ENCODE measurements at places on chromosomes 7 and 10.

GRCh38 chr7:13797545-13797944 lies 191.9 kb downstream of the ETV1 start:
- DNase-seq: no peak

DNA sequence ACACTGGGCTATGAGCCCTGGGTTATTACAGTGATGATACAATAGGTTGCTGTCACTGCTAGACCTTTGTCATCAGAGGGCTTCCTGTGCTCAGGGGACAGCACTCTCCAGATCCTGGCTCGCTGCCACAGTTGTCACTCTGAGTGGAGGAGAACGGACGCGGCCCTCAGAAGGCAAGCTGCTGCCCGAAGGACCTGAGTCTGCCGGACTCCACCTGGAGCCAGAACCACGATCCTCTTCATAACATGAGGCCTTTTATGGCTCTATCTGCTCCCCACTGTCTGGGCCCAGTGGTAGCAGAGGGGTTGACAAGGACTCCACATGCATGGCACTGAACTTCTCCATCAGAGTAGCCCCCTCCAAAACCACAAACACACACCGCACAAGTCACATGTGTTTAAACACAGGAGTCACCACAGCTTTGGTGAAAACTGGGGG lies 94.7 kb upstream of the EFCAB10 start:
- DNase-seq: peak; percentile 28

DNA sequence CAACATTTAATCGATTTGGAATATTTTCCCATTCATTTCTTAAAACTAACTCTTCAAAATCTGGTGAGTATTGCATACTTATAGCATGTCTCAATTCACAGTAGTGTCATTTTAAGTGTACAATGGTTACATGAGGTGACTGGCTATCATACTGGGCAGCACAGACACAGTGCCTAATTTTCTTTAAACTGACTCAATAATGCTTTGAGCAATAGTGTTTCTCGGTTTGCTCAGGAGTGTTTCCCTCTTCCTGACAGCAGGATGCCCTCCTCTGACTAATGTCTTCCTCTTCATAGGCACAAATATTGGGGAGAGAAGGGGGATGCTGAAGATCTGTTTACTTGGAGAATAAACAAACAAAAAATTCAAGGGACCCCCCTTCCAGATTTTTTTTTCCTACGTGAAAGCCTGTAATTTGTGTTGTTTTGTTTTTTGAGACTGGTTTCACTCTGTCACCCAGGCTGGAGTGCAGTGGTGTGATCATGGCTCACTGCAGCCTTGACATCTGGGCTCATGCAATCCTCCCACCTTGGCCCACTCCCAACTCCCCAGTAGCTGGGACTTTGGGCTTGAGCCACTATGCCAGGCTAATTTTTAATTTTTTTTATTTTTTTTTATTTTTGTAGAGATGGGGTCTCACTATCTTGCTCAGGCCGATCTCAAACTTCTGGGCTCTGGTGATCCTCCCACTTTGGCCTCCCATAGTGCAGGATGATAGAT lies 2.2 kb downstream of the MRC1 start:
- no peak for DNase-seq

- DNase-seq: no peak
Measured at GRCh38 chr7:131040467-131040932, 287.2 kb upstream of the MKLN1 start.

DNA sequence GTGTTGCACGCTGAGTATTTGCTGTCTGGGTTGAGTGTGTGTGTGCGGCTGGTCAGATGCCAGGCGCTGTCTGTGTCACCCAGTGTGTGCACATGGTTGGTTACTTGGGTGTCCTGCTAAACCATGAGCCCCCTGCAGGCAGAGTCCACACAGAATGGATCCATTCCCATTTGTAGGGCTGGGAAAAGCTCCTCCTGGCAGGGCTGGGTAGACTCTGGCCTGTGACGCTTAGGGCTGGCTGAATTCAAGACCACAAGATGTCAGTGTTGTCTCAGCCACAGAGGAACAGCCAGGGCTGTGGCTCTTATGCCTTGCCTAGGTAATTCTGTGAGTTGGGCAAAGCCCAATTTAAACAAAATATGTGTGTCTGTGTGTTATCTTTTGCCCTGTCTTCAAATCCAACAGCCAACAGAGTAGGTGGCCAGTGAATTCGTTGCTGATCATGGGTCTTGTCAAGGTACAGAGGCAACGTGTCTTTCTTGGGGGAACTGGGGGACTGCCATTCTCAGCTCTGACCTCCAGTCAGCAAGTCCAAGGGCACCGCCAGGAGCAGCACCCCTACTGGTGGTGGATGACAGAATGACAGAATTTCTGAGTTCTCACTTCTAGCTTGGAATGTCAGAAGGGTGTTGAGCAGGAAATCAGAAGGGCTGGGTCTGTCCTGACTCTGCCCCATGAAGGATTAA lies 285.1 kb downstream of the CCSER2 start:
- no peak for DNase-seq

DNA sequence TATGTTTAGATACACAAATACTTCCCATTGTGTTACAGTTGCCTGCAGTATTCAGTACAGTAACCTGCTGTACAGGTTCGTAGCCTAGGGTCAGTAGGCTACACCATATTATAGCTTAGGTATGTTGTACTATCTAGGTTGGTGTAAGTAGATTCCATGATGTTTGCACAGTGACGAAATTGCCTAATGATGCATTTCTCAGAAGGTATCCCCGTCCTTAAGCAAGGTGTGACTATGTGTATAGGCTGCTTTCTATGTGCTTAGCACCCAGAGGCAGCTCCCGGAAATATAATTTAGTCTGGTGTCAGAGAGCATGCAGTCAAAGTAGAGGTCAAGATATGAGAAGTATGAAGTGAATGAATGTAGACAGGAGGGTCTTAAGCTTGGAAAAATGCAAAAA lies 9.8 kb downstream of the MAPK8 start:
- DNase-seq: no peak

GRCh38 chr10:33719005-33719703 lies 384.7 kb upstream of the NRP1 start:
- no peak for DNase-seq

GRCh38 chr7:106327538-106328481 lies 43.0 kb upstream of the NAMPT start:
- no peak for DNase-seq

DNA sequence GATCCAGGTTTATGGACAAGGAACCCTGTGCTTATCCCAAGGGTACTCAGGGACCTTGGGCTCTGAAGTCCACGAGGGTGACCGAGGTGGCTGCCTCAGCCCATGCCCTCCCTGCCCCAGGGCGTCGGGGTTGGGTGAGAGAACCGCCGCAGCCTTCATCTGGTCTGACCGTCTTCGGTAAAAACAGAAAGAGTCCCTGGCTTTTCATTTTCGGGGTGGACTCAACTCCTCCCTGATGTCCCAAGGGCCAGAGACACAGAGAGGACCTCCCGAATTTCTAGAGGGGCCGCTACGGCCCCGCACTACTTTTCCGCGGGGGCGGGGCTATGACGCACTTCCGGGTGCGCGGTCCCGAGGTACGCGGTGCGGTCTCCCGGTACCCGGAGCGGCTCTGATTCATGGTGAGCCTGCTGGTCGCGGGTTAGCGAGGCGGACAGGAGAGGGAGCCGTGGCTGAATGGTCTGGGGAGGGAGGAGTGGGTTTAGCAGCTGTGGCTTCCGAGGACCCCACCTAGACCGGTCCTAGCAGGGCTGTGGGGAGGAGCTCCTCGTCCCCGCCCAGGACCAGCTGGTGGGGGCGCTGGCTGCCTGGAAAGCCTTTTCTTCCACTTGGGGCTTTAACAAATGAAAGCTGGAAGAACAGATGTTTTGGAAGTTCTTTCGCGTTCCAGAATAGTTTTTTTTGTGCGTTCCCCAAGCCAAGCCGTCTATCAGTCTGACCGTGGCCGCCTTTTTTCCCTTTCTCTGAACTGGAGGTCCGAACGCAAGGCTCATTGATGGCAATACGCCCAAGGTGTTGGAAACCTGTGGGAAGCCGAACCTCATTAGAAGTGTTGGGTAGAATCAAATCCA lies at the start of gene ZSCAN21:
Gene ZSCAN21, plus strand, starts transcription at position 334 of the 851 bp plus-strand sequence. CDS start 7,233 bp downstream, outside the sequence.
- peak; percentile 65 for DNase-seq

GRCh38 chr7:51335057-51335456 lies 18.4 kb upstream of the COBL start:
- DNase-seq: no peak

DNA sequence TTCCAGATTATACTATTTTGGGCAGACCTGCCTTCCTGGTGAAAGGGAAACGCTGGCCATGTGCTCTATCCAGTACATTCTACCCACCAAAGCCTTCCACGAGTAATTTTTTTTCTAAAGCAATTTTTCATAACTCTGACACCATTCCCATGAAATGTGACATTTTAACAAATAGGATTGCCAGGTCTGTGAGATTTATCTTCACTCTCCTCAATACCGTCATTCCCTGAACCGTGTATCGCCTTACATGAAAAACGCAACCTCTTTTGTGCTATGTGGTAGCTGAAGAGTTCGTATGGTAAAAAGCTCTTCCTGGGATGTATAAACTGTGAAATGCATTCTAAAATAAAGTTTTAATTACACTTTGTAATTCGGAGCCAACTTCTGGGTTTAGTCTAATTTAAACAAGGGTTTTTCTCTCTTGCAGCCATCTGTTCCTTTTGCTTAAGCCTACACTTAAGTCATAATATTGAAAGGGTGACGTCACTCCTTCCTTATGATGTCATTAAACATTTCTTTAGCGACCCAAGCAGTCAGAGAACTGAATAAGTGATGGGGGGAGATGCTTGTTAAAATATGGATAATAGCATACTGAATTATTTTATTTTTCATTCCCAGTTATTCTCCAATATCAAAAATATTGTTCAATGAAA lies 27.7 kb downstream of the C1QL3 start:
- DNase-seq: no peak

GRCh38 chr10:89197473-89197872 lies 9.6 kb downstream of the CH25H start:
- no peak for DNase-seq

DNA sequence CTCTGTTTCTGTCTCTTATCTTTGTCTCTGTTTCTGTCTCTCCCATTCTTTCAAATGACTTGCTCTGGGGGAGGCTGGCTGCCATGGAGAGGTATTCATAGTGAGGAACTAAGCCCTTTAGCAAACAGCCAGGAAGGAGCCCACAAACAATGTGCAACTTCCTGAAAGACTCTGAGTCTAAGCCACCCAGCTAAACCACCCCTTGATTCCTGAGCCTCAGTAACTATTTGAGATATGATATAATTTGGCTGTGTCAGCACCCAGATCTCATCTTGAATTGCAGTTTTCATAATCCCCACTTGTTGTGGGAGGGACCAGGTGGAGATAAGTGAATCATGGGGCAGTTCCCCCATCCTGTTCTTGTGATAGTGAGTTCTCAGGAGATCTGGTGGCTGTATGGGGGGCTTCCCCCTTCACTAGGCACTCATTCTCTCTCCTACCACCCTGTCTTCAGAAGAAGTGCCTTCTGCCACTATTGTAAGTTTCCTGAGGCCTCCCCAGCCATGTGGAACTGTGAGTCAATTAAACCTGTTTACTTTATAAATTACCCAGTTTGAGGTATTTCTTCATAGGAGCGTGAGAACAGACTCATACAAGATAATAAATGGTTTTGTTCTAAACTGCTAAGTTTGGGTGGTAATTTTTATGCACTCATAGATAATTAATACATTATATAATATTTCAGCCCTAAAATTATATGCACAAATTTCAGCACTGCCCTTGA lies 121.2 kb upstream of the FOXP2 start:
- no peak for DNase-seq

DNA sequence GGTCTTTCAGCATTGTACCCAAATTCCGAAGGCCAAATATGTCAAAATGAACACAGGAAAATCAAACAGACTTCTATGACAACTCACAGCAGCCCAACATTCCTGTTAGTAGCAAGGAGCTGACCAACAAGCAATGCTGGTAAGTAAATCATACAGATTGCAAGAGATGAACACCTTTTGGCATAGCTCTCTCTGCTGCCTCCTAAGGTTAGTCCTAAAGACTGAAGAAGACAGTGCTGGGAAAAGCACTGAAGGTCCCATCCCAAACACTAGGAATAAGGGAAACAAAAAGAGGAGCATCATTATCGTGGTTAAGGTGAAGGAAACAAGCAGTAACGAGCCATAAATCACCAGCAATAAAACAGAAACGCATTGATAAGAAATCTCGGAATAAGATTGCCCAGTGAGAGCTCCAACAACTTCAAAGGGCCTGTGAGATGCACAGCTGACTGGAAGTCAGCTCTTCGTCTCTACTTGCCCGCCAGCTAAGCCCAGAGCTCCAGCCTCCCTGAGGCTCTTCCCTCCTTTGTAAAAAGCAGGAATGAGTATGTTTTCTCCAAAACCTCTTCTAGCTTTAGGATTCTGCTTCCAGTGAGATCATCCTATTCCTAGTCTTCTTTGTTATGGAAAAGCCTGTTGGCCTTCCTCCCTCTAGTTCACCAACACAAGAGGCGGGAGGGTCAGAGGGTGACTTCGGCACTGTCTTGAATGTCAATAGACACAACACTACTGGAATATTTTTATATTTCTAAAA lies 15.3 kb downstream of the NUDT5 start:
- no peak for DNase-seq

DNA sequence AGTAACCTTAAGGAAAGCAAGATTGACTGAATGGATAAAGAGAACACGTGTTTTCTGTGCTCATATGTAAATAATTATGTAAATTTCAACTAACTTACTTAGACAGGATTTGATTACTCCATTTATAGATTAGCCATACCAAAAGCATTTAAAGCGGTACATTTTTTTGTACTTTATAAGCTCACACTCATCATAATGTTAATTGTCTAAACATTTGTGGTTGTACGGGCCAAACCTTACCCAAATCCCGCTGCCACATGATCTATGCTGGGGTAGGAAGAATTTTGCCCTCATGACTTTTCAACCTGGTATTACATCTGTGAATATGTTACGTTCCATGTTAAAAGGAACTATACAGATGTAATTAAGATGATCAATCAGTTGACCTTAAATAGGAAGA lies 29.1 kb downstream of the MKX start:
- no peak for DNase-seq

GRCh38 chr10:88735661-88736060 lies 24.2 kb upstream of the LIPN start:
- no peak for DNase-seq

DNA sequence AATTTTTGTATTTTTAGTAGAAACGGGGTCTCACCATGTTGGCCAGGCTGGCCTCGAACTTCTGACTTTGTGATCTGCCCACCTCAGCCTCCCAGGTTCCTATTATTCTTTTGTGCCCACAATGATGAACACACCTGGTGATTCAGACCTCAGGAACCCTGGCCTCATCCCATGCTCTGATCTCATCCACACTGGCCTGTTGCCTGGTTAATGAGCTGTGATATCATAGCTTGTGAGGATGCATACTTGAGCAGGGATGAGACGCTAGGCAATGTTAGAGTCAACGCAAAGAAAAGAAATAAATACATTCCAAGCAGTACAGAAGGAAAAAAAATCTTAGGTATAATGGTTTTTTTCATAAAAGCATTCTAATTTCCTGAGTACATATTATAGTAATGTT lies 82.4 kb upstream of the RNF32 start:
- no peak for DNase-seq

- no peak for DNase-seq
Measured at GRCh38 chr10:121594076-121594475, 4.2 kb downstream of the FGFR2 start.

All from stimulated activated CD8-positive, alpha-beta memory T cell treated with anti-CD3 and anti-CD28 coated beads, Interleukin-2, amount 100 ng/mL, for 1 hour (primary cell).